ENCODE measurements at places on chromosomes 5 and 9. TPM values are rescaled to one million over a fixed set of nuclear protein-coding genes. Genes with fewer than 3 reads are reported as not detected.

The GPRIN1 gene
- total RNA-seq, result 7.1 TPM

The KCNN2 gene
- total RNA-seq, result 0.06 TPM

The AGXT2 gene
- total RNA-seq, result not detected

The AJM1 gene
- total RNA-seq, result 4.4 TPM

The MYO10 gene
- total RNA-seq, result 54.8 TPM

The PRDM9 gene
- total RNA-seq, result not detected

The GABRB2 gene
- not detected for total RNA-seq

The CDKN2A gene
- not detected for total RNA-seq

The TCF7 gene
- total RNA-seq, result 15.3 TPM

The GMCL2 gene
- not detected for total RNA-seq

All from A549 treated with CORT108297 at 1 μM for 4 hours (cell line).